Urothelium cell line (cell line): ENCODE measurements at places on chromosomes 2 and 18.

- no peak for DNase-seq
Measured at GRCh38 chr2:174085781-174086180, 120.6 kb upstream of the SP3 start.

DNA sequence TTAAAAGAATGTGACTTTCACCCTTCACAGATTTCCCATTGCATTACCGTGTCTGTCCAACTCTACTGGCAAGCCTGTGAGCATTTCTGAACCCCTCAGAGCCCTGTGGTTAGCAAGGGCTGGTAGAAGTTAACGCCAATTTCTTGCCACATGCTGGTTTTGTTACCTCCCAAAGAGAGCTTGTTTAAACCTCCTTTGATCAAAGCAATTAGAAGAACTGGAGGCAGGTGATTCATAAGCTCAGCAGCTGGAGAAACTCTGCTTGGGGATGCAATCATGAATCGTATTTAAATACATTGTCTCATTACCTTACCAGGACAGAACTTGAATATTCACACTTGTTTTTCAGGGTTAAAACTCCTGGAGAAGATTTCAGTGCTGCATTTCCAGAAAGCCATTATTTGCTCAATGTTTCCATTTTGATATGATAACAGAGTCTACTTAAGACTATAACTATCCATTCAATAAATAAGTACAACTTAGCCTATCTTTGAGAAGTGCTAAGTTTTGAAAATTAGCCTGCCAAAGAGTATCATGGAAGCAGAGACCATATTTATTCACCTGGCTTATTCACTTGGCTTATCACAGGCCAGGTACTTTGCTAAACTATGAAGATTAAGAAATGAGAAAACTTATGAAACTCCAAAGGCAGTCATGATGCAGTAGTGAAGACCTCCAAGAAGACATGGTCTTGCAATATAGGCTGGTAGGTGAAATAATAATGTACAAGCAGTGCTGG is 292.8 kb downstream of the INSIG2 start:
- DNase-seq, result no peak

- no peak for DNase-seq
Measured at GRCh38 chr2:96565111-96565510, 28.6 kb downstream of the ARID5A start.

- DNase-seq, result no peak
Measured at GRCh38 chr2:238130696-238131628, 7.5 kb upstream of the KLHL30 start.

DNA sequence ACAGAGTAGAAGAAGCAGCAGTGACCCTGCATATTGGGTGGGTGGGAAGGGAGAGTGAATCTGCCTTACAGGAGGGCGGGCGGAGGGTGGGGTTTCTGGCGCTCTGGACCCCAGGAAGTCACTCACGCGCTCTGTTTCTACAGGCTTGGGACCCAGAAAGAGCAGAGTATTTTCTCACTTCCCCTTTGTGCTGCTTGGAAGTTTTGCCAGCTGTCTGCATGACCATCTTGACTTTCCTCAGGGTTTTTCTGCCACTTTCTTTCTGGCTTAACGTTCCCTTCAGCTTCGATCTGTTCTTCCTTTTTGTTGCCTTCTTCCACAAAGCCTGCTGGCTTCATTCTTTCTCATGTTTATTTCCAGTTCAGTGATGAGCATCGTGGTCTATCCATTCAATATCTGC is 383.1 kb downstream of the GALR1 start:
- no peak for DNase-seq

DNA sequence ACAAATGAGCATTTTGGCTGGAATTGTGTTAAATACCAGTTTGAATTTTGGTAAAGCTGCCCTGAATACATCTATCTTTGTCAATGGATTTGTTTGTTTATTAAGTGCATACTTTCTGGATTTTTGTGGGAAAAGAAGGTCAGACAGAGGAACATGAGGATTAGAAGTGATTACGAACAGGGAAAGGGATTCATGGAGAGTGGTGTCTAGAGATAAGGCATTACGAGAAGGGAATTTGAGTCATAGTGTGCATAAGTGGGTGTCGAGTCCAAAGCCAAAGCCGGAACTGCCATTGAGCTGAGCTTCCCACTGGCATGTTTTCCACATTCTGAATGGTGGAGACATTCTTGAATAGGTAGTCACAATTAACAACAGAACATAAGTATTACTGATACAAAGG is 68.9 kb upstream of the EFEMP1 start:
- DNase-seq, result peak; percentile 81

DNA sequence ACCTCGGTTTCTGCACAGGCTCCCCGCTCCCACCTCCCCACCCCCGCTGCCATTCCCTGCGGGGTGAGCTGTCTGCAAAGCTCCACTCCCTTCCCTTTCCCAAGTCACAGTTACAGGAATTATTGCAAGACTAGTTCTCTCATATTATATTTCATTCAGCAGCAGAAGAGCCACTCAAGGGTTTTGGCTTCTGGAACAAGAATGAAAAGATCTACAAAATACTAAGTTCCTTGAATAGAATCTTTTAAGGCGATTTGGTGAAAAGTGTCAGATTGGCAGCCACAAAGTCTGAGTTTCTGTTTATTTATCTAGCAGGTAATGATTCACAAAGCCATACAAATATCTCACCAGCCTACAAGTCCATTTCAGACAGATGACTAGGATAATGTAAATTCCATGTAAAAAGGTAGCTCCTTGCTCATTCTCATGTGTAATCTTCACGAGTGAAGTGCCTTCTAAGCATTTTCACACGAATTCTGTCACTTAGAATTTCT is 221.9 kb upstream of the RBBP8 start:
- peak; percentile 72 for DNase-seq

DNA sequence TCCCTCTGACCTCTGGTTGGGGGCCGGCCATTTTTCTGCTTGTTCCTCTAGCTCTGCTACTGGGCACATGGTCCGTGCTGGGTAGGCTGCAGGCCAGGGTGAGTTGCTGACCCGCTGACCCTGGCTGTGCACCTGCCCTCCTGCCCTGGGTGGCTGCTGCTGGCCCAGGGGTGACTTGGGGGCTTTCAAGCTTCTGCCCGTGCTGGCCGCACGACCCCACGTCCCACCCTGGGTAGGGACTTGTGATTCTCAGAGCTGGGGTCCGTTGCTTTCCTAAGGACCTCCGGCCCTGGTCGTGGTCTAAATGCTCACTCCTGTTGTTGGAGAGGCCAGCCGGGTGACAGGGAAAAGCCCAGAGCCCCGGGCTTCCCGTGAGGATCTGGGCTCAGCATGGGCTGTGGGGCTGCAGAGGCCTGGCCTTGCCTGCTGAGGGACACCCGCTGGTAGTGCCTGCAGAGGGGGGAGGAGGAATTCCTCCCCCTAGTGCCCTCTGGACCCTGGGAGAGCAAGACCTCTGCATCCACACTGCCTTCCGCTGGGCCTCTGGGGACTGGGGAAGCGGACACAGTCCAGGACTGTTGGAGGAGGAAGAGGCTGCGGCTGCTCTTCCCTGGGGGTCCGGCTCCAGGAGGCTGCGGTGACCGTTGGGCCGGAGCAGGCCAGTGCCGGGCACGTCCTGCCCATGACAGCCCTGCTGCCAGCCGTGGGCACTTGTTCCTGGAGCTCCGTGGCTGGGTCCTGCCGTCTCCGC is 6.3 kb upstream of the GAL3ST2 start:
- DNase-seq, result no peak

- no peak for DNase-seq
Measured at GRCh38 chr2:46471019-46471583, 8.3 kb upstream of the TMEM247 start.

GRCh38 chr2:69477627-69478026 is 40.4 kb upstream of the NFU1 start:
- DNase-seq, result no peak

DNA sequence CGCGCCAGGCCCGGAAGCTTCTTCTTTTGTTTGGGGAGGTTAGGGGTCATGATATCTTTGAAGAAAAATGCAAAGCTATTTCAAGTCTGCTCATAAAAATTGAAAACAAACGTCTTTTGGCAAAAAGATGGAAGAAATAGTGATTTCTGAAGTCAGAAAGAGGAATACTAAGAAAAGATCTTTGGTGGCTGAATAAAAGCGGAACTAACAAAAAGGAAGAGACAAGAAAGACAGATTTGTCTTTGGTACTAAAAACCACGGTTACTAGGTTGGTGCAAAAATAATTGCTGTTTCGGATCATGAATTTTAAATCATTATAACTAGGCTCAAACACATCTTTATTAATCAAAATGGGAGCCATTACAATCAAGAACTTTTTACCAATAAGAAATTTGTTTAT is 164.6 kb upstream of the TRIB2 start:
- no peak for DNase-seq

DNA sequence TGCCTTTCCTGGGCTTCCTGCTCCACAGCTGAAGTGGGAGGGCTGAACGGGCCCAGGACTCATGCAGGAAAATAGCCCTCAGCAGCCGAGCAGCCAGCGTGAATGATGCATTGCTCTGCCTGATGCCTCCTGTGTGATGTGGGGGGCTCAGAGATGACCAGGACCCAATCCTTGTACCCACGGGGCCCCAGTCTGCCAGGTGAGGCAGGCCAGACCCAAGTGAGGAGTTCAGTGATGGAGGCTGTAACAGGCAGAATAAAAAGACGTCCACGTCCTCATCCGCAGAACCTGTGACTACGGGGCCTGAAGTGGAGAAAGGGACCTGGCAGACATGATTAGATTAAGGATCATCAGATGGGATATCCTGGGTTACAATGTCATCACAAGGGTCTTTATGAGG is 194.9 kb upstream of the HDAC4 start:
- no peak for DNase-seq

DNA sequence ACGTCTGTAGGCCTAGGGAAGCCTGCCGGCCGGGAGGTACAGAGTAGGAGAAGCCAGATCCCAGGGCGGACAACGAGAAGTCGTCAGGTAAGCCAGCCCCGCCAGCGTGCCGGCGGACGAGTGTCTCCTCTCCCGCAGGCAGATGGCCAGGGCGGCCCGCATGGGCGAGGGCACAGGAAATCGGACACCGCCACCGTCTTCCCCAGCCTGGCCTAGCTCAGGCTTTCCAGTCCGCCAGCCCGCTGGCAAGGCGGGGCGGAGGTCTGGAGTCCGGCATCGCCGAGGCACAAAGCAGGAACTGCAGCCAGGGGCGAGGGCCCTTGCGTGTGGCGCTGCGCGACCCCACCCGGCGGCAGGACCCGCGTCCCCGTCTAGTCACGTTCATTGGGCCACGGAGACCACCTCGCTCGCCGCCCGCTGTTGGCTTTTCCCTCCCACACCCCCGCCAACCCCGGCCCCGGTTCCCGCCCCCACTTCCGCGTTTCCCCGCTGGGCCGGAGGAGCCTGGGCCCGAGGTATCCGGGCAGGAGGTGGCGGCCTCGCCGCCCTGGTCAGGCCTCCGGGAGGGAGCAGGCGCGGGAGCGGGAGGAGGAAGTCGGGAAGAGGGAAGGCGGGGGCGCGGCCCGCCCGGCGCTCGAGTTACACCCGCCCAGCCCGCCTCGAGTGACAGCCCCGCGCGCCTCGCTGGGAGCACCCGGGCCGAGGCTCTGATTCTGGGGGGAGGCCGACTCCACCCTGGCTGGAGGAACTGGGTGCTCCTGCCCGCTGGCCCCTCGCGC is at the start of gene GPD2:
TSS of gene GPD2 (plus strand) at position 662 of the 779 bp plus-strand sequence. CDS start 39,727 bp downstream, outside the sequence.
- DNase-seq, result peak; percentile 88

DNA sequence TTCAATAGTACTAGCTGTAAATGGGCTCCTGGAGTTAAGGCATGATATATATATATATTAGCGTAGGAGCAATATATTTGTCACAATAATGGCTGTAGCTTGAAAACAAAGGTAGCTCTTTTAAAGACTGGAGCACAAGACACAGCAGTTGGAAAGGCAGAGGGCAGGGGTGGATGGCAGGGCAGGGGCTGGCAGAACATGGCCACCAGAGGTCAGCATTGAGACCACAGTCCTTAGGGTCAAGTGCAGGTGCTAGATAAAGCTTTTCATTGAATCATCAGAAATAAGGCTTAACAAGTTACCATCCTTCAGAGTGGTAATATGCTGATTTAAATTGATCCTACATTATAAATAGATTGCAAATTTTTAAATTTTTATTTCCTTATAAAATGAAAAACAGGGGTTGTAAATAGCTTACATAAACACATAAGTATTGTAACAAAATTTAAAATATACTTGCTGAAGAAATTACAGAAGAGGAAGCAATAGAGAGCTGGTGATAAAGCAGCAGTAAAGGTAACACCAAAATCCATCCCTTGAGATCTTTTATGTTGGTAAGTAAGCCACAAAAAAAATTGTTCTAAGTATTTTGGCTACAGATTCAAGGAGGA is 161.2 kb upstream of the PIEZO2 start:
- DNase-seq, result peak; percentile 70

DNA sequence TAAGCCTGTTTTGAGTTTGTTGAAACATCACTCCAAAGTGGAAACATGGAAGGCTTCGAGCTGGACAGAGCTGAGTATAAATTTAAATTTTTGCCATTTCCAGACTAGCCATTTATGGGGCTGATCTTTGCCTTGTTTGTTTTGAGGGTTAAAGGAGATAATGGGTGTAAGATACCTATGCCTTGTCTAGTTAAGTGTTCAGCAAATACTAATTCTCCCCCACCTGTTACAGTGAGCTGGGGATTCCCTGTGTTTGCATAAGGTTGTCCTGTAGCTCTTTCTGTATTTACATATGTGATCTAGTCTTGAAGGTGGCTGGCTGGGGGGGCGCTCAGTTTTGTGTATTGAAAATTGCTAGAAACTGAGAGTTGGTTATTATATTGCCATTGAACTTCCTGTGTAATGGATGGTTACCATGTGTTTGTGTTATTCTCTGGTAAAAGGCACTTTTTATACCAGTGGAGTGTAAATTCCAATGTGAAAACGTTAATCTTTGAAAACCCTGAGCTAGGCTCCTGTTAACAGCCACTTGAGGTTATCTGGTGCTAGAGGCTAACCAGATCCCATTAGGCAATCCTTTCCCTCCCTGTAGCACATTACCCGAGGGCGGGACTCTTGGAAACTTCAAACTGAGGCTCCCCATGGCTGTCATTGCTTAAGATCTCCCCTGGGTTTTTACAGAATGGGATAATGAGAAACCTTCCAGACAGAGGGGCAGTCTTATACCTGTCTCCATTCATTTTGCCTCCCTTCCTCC is 26.7 kb downstream of the TANC1 start:
- no peak for DNase-seq

DNA sequence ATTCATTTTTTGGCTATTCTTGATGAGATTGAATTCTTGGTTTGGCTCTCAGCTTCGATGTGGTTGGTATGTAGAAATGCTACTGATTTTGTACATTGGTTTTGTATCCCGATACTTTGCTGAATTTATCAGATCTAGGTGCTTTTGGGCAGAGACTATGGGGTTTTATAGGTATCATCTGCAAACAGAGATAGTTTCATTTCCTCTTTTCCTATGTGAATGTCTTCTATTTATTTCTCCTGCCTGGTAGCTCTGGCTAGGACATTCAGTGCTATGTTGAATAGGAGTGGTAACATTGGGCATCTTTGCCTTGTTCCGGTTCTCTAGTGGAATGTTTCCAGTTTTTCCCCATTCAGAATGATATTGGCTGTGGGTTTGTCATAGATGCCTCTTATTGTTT is 5.5 kb upstream of the TACR1 start:
- DNase-seq, result no peak

DNA sequence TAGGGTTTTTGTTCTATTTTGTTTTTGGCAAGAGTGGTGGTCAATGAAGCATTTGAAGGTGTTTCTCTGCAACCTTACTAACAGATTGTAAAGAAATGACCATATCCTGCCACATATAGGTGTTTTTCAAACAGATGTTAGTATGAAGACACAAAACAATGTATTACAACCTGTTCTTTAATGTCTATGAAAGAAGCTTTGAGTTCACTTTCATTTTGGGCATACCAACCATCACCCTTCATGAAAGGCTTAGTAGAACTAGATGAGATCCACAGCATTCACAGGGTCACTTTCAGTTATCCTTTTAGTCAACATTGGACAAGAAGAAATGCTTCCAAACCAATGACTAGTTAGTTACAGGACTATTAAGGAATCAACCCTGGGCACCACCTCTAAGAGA is 95.1 kb downstream of the EHBP1 start:
- DNase-seq, result no peak
